ENCODE measurements at places on chromosomes 1 and 21.

DNA sequence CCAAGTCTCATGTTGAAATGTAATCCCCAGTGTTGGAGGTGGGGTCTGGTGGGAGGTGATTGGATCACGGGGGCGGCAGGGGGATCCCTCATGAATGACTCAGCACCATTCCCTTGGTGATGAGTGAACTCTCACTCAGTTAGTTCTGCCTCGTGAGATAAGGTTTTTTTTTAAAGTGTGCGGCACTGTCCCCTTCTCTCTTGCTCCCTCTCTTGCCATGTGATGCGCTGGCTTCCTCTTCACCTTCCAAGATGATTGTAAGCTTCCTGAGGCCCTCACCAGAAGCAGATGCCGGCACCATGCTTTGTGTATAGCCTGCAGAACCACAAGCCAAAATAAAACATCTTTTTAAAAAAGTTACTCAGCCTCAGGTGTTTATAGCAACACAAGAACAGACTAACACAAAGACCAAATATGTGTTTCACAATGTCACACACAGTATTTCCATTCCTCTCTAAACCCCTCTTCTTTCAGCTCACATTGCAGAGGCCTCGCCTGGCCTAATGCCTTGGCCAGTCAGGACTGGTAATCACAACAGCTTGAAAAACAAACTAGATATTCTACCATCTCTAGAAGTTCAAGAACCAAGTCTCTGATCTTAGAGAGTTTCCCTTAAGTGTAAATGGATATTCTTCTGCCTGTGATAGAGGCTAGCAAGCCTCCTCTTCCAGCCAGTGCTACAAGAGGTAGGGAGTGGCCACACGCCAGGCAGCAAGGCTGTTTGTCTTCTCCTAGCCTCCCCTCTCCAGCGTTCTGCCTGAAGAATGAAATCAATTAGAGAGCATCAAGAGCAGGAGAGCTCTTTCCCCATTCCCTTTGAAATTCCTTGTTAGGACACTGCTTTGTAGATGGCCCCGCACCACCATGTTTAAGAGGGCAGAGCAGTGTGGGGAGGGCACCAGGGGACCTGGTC is 19.6 kb upstream of the RAP1A start:
- no peak for DNase-seq
- peaks cover 31% of the 10 kb centered on the region for H3K36me3 ChIP-seq
- no peaks in the 10 kb centered on the region for H3K27me3 ChIP-seq
- H3K27ac ChIP-seq = peak overlapping the region; percentile 99
- H3K4me3 ChIP-seq = peak overlapping the region; percentile 70

GRCh38 chr1:4702932-4703331 is 48.5 kb downstream of the AJAP1 start:
- H3K27ac ChIP-seq = no peak overlapping the region
- no peaks in the 10 kb centered on the region for H3K4me1 ChIP-seq
- no peaks in the 10 kb centered on the region for H3K36me3 ChIP-seq

- peaks cover 1% of the 10 kb centered on the region for H3K27me3 ChIP-seq
- H3K27ac ChIP-seq = no peak overlapping the region
- no peaks in the 10 kb centered on the region for H3K36me3 ChIP-seq
- H3K4me3 ChIP-seq = no peak overlapping the region
- H3K4me1 ChIP-seq = no peaks in the 10 kb centered on the region
These were observed 235.1 kb upstream of the RUNX1 start for GRCh38 chr21:35284199-35284598.

DNA sequence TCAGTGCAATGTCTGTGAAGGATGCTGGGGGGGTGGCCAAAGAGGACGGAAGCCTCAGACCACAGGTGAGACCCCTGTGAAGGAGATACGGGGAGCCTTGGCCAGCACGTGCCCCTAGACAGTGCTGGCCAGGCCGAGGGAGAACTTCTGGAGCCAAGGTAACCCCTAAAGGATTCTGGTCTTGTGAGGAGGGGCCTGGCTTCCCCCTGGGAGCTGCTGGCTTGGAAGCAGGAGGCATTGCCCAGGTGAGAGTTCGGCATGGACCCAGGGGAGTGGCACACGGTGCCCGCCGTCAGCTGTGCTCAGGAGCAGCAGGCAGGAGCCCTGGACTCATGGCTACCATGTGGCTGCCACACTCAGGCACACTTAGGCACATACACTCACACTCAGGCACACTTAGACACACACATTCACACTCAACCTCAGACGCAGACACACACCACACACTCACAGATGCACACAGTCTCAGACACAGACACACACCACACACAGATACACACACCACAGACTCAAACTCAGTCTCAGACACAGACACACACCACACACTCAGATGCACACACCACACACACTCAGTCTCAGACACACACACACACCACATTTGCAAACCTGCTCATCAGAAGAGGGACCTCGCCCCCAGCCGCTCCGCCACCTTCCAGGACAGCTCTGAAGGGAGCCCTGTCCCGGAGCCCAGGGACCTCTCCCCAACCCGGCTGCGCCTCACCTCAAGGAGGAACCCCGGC is 1.1 kb upstream of the COL6A2 start:
- H3K4me1 ChIP-seq = no peaks in the 10 kb centered on the region
- no peak overlapping the region for H3K27ac ChIP-seq
- H3K4me3 ChIP-seq = peak overlapping the region; percentile 55
- DNase-seq = no peak
- no peaks in the 10 kb centered on the region for H3K36me3 ChIP-seq

GRCh38 chr1:221030990-221031389 is 151.7 kb downstream of the HLX start:
- H3K4me3 ChIP-seq = no peak overlapping the region
- H3K4me1 ChIP-seq = peaks cover 7% of the 10 kb centered on the region
- DNase-seq = no peak
- no peaks in the 10 kb centered on the region for H3K36me3 ChIP-seq
- no peak overlapping the region for H3K27ac ChIP-seq
- no peaks in the 10 kb centered on the region for H3K27me3 ChIP-seq

- no peak overlapping the region for H3K27ac ChIP-seq
- no peak overlapping the region for H3K4me3 ChIP-seq
- no peaks in the 10 kb centered on the region for H3K36me3 ChIP-seq
- no peaks in the 10 kb centered on the region for H3K4me1 ChIP-seq
- DNase-seq = no peak
These were observed 386.2 kb upstream of the ADGRL2 start for GRCh38 chr1:81414488-81415015.

DNA sequence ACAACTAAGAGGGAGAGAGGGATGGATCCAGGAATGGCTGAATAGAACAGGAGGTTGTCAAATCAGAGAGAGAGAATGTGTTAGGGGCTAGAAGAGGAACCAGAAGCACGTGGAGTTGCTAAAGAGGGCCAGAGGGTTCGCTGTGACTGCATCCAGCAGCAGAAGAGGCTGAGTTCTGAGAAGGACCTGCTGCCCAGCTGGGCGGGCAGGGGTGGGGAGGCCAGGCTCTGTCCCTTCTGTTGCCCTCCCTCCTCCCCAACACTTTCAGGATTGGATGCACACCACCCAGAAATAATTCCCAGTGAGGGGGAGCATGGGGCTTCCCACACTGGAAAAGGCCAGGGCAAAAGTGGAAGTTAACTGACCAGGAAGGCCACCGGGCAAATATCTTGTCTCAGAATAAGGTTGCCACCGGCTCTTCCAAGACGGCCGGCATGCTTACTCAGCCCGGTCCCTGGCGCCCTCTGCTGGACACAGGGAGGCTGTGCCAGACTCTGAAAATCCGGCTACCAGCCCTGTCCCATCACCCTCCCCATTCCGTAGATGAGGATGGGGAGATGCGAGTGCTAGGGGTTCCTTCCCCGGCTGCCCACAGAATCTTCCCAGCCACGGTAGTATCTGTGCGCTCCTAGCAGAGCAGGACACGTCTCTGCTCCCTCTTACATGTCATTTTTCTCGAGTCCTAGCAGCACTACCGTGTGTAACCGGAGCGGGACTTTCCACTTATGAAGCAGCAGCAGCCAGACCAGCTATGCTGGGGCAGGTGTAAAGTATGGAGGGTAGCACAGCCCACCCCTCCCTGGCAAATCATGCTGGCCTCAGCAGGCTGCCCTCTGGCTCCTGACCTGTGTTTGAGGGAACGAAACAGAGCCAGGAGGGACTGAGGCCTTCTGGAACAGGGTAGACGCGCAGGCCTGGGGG is 46.8 kb upstream of the A3GALT2 start:
- no peak overlapping the region for H3K4me3 ChIP-seq
- H3K36me3 ChIP-seq = no peaks in the 10 kb centered on the region
- H3K27me3 ChIP-seq = peaks cover 2% of the 10 kb centered on the region
- H3K4me1 ChIP-seq = no peaks in the 10 kb centered on the region

GRCh38 chr1:228417061-228417460 is 400 bp upstream of the TRIM17 start:
- no peak overlapping the region for H3K27ac ChIP-seq
- peak overlapping the region; percentile 77 for H3K4me3 ChIP-seq
- DNase-seq = no peak
- peaks cover 20% of the 10 kb centered on the region for H3K4me1 ChIP-seq

DNA sequence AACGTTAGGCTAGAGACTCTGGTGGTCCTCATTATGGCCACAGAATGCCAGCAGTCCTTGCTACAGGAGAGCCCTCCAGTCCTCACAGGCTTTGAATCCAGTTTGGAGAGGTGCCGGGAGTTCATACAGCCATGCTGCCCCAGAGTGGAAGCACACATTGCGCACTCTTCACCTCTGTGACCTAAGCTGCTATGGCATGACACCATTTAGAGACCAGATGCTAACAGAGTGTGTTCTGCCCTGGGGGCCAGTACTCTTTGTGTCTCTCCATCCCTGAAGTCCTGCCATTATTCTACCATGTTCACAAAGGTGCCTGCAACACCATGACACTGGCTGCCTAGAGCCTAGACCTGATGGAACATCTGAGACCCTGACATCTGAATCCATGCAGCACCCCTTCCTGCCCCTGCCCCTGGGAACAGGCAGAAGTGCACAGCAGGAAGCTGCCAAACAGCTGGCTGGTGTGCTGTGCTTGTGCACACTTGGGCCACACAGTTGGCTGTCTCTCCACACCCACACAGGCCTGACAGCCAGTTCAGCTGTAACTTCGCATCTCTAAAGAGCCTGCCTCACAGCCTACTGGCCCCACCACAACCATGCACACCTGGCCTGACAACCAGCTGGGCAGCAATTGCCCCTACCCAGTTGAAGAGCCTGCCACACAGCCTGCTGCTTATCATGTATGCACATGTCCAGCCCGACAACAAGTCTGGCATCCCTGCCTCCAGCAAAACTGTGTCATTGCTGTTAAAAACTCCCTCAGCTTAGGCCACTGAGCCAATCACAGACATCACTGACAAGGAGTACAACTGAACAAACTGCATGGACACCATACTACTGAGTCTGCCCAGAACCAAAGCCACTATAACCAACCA is 49.1 kb downstream of the MCOLN2 start:
- no peak overlapping the region for H3K27ac ChIP-seq
- no peaks in the 10 kb centered on the region for H3K27me3 ChIP-seq
- no peak for DNase-seq
- H3K36me3 ChIP-seq = peaks cover 57% of the 10 kb centered on the region
- no peak overlapping the region for H3K4me3 ChIP-seq

DNA sequence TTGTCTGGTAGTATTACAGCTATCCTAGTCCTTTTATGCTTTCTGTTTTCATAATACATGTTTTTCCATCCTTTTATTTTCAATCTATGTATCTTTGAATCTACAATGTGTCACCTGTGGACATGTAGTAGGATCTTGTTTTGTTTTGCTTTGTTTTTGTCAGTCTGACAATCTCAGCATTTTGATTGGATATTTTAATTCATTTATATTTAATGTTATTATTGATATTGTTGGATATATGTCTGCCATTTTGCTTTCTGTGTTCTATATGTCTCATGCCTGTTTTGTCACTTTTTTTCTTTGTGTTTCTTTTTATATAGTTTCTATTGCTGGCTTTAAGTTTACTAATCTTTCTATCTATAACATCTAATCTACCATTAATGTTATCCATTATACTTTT is 11.5 kb upstream of the PRSS38 start:
- H3K36me3 ChIP-seq = no peaks in the 10 kb centered on the region
- peaks cover 4% of the 10 kb centered on the region for H3K4me1 ChIP-seq

GRCh38 chr1:185027252-185027882 is 18.0 kb upstream of the RNF2 start:
- no peak overlapping the region for H3K27ac ChIP-seq
- no peak for DNase-seq
- no peak overlapping the region for H3K4me3 ChIP-seq
- H3K36me3 ChIP-seq = no peaks in the 10 kb centered on the region
- H3K27me3 ChIP-seq = peaks cover 4% of the 10 kb centered on the region
- no peaks in the 10 kb centered on the region for H3K4me1 ChIP-seq

DNA sequence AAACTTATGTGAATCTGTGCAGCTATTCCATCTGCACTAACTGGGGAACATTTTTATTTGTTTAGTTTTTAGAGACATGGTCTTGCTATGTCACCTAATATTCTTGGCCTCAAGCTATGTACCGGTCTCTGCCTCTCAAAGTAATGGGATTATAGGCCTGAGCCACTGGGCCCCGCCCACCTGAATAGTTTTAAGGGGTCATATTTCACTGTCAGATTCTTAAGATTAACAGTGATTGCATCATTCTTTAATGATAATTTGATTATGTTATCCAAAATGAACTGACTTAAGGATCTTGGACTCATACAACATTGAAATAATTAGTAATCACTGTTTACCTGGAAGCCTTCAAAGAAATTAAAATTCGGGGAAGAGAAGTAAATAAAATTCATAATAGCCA is 12.6 kb upstream of the KLF18 start:
- H3K4me1 ChIP-seq = no peaks in the 10 kb centered on the region
- DNase-seq = no peak
- H3K4me3 ChIP-seq = no peak overlapping the region
- H3K36me3 ChIP-seq = no peaks in the 10 kb centered on the region
- H3K27me3 ChIP-seq = peaks cover 5% of the 10 kb centered on the region

GRCh38 chr1:115989699-115990098 is 13.4 kb downstream of the SLC22A15 start:
- H3K27me3 ChIP-seq = peaks cover 2% of the 10 kb centered on the region
- no peak for DNase-seq
- no peak overlapping the region for H3K4me3 ChIP-seq
- H3K4me1 ChIP-seq = no peaks in the 10 kb centered on the region
- H3K27ac ChIP-seq = no peak overlapping the region

- H3K36me3 ChIP-seq = peaks cover 2% of the 10 kb centered on the region
- H3K27me3 ChIP-seq = peaks cover 19% of the 10 kb centered on the region
- H3K27ac ChIP-seq = no peak overlapping the region
- H3K4me1 ChIP-seq = peaks cover 6% of the 10 kb centered on the region
- H3K4me3 ChIP-seq = no peak overlapping the region
- DNase-seq = no peak
These were observed 2.0 kb upstream of the LDLRAP1 start for GRCh38 chr1:25541425-25541824.

- peaks cover 12% of the 10 kb centered on the region for H3K27me3 ChIP-seq
- H3K36me3 ChIP-seq = no peaks in the 10 kb centered on the region
- no peak overlapping the region for H3K27ac ChIP-seq
- no peak for DNase-seq
- H3K4me3 ChIP-seq = no peak overlapping the region
- peaks cover 10% of the 10 kb centered on the region for H3K4me1 ChIP-seq
These were observed 12.4 kb downstream of the SLC2A7 start for GRCh38 chr1:9013819-9014218.
